ENCODE measurements at places on chromosomes 1 and 21.

- DNase-seq = no peak
Measured at GRCh38 chr1:115642168-115643072, 650 bp downstream of the VANGL1 start.

DNA sequence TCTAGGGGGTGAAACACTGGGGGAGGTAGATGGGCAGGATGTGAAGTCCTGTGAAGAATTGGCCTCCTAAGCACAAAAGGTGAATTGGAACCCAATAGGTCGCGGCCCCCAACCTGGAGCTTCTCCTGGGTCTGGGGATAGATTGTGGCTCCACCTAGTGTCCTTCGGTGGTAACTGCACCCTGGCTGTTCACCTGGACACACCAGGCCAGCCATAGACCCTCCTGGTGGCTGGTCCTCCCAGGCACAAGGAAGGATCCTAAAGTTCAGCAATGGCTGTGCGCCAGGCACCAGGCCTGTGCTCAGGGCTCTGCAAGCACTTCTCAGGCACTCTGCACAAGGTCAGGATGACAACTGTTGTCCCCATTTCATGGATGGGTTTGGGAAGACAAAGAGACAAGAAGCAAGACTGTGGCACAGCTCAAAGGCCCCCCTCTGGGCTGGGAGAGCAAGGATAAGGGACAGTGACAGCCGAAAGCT, 13.5 kb downstream of the ESPN start:
- peak; percentile 43 for DNase-seq

- DNase-seq = no peak
Measured at GRCh38 chr1:167469280-167469965, 48.9 kb downstream of the CD247 start.

DNA sequence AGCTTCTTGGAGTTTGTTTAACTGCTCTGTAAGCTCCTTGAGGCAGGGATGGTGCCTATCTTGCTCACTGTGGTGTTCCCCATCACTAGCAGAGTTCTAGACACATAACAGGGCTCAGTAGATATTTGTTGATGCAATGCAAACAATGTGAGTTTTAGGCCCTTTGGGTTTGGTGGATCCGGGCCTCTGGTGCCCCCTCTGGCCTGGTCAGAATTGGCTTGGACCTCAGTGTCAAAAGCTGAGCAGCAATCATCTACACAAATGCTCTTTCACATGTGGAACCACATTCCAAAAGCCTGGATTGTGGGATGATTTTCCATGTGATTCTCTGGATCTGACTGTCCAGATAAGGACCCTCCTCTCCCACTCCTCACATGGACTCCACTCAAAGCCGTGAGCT, 53.4 kb upstream of the BCAR3 start:
- DNase-seq = no peak

DNA sequence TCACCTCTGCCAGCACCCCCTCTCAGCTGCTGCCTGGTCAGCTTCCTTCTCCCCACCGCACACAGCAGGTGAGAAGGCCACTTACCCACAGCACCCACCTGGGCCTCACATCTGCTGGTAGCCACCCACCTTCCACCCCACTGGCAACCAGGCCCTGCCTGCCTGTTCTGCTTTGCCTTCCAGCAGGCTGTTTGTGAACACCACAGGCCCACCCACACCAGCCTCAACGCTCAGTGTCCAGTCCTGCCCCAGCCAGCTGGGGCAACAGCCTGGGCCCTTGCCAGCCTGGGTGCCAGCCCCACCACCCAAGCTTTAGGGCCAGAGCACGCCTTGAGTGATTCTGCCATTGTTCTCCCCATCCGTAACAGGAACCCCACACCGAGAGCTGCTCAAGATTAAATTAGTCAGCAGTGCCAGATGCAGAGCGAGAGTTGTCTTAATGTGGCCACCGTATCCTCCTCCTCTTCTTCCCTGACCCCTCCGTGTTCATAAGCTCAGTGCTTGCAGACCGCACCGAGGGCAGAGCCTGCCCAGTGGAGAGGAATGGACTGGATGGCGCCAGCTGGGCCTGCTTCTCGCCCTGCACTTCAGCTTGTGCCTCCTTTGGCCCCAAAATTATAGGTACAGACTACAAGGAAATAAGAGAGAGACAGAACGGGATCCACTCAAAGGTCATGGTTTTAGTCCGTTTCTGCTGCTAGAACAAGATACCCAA, 120.3 kb upstream of the COL6A1 start:
- no peak for DNase-seq

- DNase-seq = no peak
Measured at GRCh38 chr21:23162198-23162946, 2164.2 kb downstream of the NCAM2 start.

DNA sequence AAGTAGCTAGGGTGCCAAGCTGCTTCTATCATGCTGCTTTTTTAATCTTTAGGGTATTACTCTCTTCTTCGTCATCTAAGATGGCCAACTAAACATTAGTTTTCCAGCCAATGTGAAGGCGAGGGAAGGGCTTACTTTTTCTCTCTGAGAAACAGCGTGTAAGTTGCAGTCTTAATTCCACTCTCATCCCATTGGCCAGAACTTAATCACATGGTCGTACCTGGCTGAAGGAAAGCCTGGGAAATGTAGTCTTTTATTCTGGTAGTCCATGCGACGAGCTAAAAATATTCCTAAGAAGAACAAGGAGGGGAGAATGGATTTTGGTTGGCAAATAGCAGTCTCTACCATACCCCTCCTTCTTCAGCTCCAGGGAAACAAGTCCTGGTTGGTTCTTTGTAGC, 21.5 kb downstream of the DNAJC6 start:
- DNase-seq = no peak

DNA sequence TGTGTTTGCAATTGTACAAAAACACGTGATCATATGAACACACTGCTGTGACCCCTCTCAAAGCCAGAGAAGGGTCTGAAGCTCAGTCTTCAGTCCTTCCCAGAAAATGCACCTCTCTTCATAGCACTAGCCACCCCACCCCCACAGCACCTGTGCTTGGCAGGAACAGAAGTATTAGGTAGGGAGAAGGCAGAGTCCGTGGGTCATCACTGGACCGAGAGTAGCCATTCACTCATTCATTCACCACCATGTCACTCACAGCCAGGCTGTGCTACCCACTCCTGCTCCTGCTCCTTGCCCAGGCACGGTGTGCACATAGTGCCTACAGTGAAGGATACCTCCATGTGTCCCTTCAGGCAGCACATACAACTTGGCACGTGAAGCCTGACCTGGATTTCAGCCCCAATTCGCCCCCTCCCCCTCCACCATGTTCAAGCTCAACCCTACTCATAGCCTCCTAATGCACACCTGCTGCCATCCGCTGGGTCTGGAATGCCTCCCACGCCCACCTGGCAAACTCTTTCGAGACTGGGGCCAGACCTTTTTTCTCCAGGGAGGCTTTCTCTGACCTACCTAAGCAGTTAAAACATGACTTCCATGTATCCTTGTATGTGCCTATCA, 81.9 kb upstream of the GALNT2 start:
- DNase-seq = no peak

- DNase-seq = no peak
Measured at GRCh38 chr1:26538480-26539412, 9.2 kb downstream of the RPS6KA1 start.

- no peak for DNase-seq
Measured at GRCh38 chr1:51420867-51421627, 90.7 kb upstream of the TTC39A start.

GRCh38 chr1:38941527-38942019, at the start of gene RHBDL2:
Gene RHBDL2 (minus strand): TSS chr1:38941830. CDS start chr1:38919212, 22,618 bp downstream.
- DNase-seq = no peak

DNA sequence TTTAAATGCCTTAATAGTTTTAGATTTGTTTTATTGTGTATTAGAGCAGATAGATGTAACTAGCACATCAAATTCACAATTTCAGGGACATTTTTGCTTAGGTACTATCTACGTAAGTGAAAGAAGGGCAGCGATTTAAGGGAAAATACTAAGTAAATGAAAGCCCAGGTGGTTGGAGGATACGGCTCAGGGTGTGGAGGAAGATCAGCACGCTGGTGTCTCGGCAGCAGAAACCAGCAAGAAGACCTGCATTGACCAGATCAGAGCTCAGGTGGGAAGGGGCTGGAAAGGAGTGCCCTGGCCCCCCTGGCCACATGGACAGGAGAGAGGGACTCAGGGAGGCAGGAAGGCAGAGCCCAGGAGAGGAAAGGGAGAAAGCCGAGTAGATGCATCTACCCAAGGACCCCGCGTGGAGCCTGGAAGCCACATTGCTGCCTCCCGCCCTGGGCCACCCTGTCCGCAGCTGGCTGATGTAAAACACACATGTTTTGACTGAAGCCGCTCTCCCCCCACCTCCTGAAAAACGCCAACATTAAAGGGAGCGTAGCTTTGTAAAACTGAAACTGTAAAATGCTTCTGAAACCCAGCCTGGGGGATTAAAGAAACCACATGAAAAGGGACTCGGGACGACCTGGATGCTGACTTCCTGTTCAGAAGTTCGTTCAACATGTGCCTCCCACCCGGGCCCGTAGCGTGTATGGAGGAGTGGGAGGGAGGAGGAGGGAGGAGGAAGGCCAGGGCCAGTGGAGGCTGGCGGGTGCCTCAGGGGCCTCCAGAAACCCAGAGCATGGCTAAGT, 72.6 kb upstream of the TARDBP start:
- no peak for DNase-seq

GRCh38 chr1:209316929-209317328, 266.6 kb upstream of the CAMK1G start:
- no peak for DNase-seq

GRCh38 chr1:18643154-18644012, 12.7 kb downstream of the PAX7 start:
- no peak for DNase-seq

DNA sequence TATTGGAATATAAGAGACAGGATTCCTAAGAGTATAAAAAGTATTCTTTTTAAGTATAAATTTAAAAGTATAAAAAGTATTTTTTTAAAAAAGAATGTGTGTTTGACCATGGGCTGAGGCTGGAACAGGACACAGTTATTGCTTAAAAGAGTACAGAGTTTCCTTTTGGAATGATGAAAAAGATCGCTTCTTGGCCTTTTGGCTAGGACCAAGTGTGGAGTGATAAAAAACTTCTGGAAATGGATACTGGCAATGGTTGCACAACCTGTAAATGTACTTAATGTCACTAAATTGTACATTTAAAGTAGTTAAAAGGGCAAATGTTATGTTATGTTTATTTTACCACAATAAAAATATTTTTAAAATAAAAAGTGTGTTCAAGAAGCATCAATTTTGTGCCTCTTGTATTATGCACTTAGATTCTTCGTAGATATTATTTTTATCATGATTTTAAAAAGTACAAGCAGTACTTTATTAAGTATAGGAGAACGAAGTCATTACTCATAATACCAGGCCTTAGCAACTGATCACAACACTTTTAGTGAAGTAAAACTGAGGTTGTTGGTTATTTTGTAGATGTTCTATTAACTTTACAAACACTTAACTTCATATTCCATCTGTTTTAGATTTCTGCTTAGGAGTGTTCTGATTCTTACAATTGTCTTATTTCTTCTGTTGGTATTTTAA, 389.1 kb upstream of the ZP4 start:
- no peak for DNase-seq

GRCh38 chr1:176193663-176194062, 13.4 kb downstream of the COP1 start:
- no peak for DNase-seq

GRCh38 chr1:236159704-236160539, 17.6 kb downstream of the GPR137B start:
- no peak for DNase-seq

DNA sequence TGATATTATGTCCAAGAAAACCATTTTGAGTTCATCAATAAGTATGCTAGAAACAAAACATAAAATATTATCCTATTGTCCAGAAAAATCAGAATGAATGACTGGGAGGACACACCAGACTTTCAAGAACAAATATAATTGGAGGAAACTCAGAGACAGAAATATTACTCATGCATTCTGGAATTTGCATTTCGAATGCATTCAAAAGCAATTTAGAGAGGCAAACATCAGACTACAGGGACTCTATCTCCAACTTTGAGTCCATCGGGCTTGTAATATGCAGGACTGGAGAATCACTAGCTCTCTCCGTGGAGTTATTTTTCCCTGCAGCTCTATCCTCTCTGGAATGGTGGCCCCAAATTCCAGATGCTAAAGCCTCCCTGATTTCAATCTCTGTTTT, 161.8 kb downstream of the CDC42BPA start:
- DNase-seq = no peak

- DNase-seq = no peak
Measured at GRCh38 chr1:70727886-70728489, 316.9 kb downstream of the CTH start.

DNA sequence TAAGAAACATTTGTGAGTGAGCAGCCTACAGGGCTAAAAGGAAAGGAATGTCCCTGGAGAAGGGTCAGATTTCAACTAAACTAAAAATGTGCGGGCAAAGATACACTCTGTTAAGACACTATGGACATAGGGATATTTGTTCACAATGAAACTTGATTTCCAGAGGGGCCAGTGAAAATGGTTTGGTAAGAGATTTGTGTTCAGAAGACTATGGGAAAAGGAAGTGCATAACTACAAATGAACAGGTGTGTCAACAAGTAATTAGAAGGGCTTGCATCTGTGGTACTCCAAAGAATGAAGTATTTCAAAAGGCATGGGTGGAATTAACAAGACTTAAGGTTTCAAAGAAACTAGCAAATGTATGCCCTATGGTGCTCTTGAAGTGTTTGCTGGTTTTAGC, 60.4 kb downstream of the NME7 start:
- DNase-seq = no peak

DNA sequence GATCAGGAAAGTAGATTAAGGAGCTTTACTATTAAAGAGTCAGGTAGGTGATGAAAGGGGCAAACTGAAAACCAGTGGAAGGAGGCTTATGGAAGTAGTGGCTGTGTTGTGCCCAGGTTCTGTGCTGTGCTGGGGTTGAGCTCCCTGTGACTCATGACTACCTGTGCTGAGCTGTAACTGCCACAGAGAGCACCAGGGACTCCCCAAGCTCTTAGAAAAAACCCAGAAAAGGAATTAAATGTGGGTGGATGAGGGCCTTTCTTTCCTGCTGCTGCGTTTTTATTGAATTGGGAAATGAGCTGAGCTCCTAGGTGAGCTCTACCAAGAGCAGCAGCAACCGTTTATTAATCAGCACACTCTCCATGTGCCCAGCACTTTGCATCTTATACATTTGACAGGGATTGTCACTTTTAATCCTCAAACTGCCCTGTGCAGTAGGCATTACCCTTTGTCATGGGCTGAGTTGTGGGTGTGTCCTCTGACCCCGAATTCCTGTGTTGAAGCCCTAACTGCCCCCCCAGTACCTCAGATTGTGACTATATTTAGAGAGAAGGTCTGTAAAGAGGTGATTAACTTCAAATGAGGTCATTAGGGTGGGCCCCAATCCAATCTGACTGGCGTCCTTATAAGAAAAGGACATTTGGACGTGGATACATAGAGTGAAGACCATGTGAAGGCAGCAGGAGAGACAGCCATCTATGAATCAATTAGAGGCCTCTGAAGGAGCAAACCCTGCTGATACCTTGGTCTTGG, 65.4 kb downstream of the AK4 start:
- no peak for DNase-seq

- no peak for DNase-seq
Measured at GRCh38 chr1:238318294-238319110, 427.8 kb upstream of the ZP4 start.

GRCh38 chr1:176602388-176603004, 139.5 kb downstream of the PAPPA2 start:
- DNase-seq = no peak

- DNase-seq = no peak
Measured at GRCh38 chr1:178548108-178548507, 35.2 kb downstream of the TEX35 start.

All from activated CD4-positive, CD25-positive, alpha-beta regulatory T cell (primary cell).